ENCODE measurements at places on chromosomes 11 and 22. TPM values are rescaled to one million over a fixed set of nuclear protein-coding genes. Genes with fewer than 3 reads are reported as not detected.

DNA sequence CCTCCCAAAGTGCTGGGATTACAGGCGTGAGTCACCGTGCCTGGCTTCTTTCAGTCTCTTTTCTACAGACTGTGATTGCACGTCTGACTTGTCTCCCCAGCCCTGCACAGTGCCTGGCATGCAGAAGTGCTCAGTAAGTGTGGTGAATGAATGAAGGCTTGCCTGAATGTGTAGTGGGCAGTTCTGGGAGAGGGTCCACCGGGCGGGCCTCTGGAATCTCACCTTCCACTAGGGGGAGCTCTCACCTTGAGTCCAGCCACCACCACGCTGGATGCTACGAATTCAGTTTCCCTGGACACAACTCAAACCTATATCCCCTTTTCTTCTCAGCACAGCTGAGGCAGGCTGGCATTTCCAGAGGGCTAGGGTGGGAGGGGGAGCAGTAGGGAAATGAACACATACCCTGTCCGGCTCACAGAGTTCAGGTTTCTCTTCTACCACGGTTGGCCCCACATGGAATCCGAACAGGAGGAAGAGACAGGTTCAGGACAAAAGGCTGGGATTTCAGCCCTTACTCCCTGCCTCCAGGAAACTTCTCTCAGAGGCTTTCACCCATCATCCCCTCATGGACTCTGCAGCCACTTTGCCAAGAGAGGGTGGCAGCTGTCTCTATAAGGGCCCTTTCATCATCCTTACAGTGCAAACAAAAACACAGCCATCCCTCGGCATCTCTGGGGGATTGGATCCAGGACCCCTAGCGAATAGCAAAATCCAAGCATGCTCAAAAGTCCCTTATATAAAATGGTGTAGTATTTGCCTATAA, 86.8 kb downstream of the NECTIN1 start:
- DNase-seq: no peak

IGLL1 gene
- total RNA-seq: 0.42 TPM

DNA sequence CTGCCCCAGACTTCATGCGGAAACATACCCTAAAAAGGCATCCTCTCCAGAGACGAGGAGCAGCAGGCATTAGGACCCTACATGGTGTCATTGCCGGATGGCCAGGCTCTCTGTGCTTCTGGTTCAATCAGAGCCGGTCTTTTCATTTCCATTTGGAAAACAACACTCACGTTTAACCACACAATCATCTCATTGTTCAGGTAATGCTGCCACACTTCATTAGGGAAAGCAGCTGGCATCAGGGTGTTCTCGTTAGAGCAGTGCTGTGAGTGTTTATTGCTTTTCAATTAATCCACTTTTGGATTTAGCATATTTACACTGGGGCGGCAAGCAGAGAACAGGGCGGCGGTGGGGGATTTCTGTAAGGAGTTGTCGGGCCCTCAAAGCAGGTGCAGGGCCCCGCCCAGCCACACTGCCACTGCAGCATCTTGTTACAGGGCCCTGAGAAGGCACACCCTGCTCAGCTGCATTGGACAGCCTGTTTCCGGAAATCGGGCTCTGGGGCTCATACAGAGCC, 338.6 kb downstream of the SHANK2 start:
- no peak for DNase-seq

PPP6R2 gene
- total RNA-seq: 78.7 TPM

- DNase-seq: no peak
Measured at GRCh38 chr11:14789879-14790484, 102.0 kb downstream of the CYP2R1 start.

All from activated CD8-positive, alpha-beta memory T cell treated with anti-CD3 and anti-CD28 coated beads, Interleukin-2, amount 10 ng/mL, durations not matched to agents 7 days and 5 days (primary cell).